Neural progenitor cell (in vitro differentiated cells): ENCODE measurements at places on chromosomes 7 and 10.

DNA sequence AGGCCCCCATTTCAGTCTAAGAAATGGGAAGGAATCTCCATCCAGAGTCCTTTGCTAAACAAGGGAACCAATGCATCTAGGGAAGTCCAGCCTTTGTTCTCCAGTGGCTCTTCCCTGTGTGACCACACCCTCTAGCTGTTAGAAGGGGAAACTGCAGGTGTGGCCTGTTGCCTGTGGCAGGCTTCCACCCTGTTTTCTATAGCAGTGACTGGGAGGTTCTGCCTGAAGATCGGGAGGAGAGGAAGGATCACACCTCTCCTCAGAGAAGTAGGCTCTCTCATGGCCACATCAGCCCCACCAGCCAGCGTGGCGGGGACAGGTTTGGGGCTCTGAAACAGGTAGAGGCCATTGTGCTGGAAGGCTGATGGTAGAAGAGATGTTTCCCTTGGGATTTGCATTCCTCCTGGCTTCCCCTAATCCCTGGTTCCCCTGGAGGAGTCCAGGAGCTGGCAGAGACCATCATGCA is 47.7 kb upstream of the TRIM8 start:
- DNase-seq, result peak; percentile 85

DNA sequence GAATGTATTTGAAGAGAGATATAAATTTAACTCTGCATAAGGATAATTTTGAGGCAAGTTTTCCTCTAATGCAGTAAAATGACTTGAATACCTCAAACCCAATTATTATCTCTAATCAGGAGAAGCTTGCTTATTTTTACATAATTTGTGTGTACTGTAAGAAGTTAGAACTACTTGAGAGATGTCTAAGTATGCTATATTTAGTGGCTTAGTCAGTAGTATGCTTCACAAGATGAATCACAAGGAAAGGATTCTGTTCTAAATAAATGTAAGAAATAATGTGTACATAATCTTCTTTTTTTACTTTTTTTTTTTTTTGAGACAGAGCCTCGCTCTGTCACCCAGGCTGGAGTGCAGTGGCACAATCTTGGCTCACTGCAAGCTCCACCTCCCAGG is 13.7 kb downstream of the PHTF2 start:
- no peak for DNase-seq

GRCh38 chr7:1103009-1103788 is 15.3 kb downstream of the GPER1 start:
- no peak for DNase-seq

GRCh38 chr10:14779001-14779651 is 4.4 kb upstream of the FAM107B start:
- DNase-seq, result no peak

GRCh38 chr7:82723411-82723810 is 279.8 kb upstream of the CACNA2D1 start:
- no peak for DNase-seq

DNA sequence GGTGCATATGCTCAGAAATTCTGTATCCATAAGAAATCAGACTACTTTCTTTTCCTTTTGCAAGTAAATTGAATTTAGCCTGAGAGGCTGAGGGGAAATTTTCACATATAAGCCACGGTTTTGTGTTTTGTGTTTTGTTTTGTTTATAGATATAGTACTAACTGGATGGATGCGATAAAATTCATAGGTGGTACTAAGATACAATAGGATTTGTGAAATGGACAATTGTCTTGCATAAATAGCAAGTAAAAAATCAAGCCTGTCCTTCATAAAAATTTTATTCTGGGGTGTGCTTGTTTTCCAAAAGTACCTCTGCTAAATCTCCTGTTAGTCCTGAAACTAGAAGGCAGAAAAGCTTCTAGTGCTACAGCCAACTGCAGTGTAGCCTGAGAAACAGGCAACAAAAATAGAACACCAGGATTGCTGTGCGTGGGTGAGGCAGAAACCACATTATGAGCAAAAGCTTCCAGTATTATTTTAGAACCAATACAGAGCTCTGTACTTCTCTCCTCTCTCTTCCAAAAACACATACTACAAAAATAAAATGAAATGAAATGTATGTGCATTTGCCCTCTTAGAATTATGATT is 634 bp upstream of the HDAC9 start:
- no peak for DNase-seq

DNA sequence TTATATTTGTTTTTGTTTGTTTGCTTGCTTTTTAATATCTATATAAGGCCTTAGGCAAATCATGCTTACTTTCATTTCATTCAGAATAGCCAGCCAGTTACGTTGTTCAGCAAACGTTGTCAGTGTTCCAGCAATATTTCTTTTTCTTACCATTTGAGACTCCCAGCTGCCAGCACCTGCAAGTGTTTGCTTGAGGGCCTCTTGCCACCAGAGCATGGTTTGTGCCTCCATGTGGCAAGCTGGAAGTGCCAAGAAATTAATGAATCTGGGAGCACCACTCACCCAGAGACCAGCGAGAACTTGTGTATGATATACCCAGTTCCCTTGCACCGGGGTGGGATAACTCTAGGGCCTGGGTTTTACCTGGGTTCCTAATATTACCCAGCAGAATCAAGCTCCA is 177.1 kb upstream of the CSTF2T start:
- DNase-seq, result no peak

DNA sequence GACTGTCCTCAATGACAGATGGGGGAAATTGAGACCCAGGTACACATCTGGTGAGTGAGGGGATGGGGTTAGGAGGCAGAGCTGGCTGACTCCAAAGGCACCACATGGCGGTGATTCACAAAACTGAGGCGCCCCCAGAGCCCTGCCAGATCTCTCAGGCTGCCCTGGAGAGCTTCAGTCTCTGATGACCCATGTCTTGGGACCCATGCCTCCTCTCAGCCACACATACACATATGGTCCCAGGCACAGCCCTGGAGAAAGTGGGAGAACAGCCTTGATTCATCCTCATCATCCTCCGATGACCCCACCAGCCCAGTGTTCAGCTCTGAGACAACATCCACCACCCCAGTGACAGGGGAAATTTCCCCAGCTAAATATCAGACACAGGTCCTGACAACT is 426.0 kb downstream of the RPS24 start:
- no peak for DNase-seq

- no peak for DNase-seq
Measured at GRCh38 chr7:128236924-128237586, 4.0 kb upstream of the LEP start.

DNA sequence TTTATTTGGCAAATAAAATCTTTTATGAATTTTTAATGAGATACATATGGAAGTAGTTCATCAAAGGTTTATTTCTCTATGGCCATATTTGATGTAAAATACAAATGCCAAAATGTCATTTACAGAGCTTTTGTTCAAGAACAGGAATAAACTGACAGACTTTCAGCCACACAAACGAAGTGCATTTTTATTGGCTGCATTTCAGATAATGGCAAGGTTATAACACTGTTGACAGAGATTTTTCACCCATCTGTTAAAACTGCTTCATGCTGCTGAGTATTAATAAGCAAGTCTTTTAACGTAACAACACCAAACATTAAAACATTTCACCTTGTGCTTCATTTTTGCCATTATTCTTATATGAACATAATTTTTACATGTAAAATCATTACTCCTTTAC is 254.4 kb downstream of the ANKRD7 start:
- no peak for DNase-seq

DNA sequence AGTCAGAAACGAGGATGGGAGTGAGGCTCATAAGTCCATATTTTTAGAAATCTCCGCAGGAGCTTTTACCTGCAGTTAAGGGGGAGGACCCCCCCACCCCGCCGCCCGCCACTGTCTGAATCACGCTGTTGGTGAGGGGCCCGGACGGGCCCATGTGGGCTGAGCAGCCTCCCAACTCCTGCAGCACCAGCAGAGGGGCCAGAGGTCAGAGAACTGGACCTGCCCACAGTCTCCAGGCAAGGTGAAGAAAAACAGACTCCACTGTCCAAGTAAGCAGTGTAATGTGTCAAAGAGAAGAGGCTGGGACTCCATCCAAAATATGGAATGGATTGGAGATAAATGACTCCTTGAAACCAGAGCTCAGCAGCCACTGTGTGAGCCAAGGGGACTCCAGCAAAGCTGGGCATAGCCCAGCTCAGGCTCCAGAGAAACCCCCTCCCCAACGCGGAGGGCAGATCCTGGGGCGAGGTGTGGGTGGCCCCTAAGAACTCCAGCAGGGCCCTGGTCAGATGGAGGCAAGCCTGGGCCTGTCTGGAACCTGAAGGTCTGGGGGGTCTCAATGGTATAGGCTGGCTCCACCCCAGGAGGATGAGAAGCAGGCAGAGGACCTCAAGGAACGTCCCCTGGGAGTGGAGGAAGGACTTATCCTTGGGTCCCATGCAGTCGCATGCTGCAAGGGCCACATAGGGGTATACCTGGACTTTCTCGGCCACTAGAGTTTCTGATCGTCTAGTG is 128.5 kb upstream of the TNS3 start:
- no peak for DNase-seq

DNA sequence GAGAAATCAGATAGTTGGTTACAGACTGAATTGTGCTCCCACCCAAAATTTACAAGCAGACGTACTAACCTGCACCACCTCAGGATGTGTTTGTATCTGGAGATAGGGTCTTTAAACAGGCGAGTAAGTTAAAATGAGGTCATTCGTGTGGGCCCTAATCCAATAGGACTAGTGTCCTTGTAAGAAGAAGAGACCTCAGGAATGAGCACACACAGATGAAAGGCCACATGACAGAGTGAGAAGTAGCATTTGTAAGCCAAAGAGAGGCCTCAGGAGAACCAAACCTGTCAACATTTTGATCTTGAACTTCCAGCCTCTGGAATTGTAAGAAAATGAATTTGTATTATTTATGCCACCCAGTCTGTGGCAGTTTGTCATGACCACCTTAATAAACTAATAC is 149.5 kb upstream of the VWC2 start:
- DNase-seq, result no peak

DNA sequence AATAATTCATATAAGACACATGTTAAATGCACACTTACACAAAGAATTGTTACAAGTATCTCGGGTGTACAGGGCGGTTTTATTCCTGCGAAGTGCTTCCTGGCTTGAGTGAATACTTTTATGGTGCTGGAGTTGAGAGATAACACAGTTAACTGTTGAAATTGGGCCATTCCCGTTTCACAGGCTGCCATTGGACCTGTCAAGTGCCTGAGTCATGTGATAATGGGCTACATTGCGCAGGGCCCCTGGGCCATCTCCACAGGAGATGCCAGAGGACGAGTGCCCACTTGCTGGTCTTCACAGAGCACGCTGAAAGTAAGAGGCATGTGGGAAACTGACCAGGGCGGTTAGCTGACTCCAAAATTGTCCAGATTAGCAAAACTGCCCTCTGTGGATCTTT is 4.8 kb downstream of the FBH1 start:
- DNase-seq, result no peak

GRCh38 chr10:128167926-128168520 is 41.8 kb upstream of the MKI67 start:
- DNase-seq, result no peak

DNA sequence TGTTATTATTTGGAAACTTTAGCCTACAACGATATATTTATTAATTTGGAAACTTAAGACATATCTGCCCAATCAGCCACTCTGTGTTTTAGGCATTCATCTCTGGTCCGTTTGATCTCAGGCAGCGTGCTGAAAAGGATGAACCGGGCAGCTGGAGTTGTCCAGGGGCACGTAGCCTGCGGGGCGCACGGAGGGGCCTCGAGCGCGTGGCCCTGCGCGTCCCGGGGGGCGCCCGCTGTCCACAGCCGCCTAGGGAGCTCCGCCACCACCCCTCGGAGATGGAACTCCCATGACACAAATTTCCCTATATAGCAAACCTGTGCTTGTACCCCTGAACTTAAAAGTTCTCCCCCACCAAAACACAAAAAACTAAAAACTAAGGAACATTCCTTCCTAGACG is 24.3 kb upstream of the MKI67 start:
- DNase-seq, result peak; percentile 11

GRCh38 chr10:70967591-70968587 is 79.5 kb upstream of the PCBD1 start:
- peak; percentile 68 for DNase-seq

DNA sequence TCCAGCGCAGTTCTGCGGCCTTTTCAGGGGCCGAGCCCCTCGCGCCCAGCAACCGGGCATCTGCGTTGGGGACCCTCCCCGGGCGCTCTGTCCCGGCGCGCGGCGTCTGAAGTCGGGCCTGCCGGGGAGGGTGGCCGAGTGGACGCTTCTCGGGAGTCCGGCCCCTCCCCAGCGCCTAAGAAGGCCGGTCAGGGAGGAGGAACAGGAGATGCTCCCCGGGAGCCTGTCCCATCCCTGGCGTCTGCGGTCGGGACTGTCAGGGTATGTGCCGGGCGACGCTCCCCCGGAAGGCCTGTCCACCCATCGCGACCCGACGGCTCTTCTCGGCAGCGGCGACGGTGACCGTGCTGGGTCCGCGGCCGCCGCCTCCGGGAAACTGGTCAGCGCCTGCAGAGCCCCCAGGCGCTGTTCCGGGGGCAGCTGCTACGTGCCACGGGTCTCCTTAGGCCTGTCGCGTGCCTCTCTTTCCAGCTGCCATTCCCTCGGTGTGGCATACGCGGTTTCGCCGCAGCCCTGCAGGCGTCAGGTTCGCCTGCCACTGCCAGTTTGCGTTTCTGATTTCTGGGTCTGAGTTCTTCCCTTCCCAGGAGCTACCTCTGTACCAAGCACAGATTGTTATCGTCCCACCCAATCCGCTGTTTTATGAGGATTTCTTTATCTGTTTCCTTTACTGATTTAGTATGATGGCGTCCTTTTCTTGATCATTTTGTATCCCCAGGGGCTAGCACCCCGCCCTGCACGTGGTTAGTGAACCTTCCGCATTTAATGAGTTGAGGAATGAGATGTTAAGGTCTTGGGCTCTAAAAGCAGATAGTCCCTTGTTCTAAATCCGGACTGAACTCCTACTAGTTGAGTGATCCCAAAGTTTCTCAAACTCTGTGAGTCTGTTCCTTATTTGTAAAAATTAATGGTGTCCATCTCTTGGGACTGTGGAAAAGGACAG is 782 bp downstream of the IFIT5 start:
- peak; percentile 60 for DNase-seq

DNA sequence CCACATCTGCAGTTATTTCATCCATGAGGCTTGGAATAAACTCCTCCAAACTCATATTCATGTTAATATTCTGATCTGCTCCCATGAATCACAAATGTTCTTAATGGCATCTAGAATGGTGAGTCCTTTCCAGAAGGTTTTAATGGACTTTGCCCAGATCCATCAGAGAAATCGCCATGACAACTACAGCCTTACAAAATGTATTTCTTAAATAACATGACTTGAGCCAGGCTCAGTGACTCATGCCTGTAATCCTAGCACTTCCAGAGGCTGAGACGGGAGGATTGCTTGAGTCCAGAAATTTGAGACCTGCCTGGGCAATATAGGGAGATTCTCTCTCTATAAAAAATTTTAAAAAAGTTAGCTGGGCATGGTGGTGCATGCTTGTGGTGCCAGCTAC is 102.1 kb upstream of the TMEM168 start:
- no peak for DNase-seq

GRCh38 chr7:116324582-116324981 is 114.2 kb downstream of the TES start:
- no peak for DNase-seq

DNA sequence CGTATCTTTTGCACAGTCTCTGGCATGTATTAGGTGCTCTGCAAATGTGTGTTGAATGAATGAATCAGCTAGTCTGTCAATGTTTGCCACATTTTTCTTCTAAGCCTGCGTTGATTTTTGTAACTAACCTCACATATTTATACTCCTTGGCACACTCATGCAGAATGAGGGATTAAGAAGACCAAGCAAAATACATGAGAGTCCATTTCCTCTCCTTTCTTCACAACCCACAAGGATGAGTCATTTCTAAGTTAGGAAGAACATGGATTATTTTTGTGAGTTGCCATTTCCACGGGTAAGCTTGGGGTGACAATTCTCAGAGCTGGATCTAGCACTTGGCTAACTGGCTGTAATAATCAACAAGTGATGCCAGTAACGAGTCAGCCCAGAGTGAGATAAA is 158.8 kb downstream of the TWIST1 start:
- no peak for DNase-seq
